ENCODE measurements at places on chromosomes 6 and 20.

DNA sequence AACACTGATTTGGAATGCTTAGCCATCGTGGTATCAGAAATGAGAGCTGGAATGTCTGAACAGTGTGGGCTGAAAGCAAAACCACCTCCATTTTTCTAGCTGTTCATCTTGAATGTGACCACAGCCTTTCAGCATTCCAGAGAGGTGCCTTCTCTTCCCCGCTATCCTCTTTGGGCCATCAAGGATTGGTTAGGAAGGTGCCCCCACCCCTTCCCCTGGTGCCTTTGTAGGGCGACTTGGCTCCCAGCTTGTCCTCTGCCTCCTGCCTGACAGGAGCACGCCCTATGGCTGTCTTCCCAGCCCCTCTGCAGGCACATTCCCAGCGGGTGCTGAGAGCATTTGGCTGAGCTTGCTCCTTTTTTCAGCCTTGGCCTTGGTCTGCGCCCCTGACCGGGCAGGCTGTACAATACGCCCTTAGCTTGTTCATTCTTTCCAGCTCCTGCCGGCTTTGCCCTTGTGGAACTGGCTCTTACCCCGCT is 97.5 kb downstream of the ARMC2 start:
- no peak for DNase-seq

- no peak for DNase-seq
Measured at GRCh38 chr20:20303320-20303719, 64.6 kb upstream of the INSM1 start.

- DNase-seq, result no peak
Measured at GRCh38 chr6:117072134-117072533, 193.2 kb upstream of the VGLL2 start.

GRCh38 chr6:49662892-49663261 is 26.2 kb upstream of the RHAG start:
- no peak for DNase-seq

All from RWPE1 (cell line).